Hematopoietic multipotent progenitor cell treated with erythropoietin and hydrocortisone succinate and interleukin-3 and kit ligand, for 4 days (in vitro differentiated cells): ENCODE measurements at places on chromosomes 2 and 18.

DNA sequence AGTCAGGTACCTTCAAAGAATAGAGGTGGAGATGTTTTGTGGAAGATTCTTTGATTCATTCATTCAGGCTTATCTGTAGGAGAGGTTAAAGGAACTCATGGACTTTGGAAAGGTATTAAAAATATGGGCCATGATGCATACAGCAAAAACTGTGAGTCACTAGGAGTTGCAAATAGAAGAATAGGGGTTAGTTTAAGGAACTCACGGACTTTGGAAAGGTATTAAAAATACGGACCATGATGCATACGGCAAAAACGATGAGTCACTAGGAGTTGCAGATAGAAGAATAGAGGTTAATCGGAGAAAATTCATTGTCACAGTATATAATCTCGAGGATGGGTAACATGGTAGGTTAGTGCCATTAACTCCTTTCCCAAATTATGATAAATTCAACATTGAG lies 41.2 kb downstream of the SLC9A2 start:
- no peak for DNase-seq

DNA sequence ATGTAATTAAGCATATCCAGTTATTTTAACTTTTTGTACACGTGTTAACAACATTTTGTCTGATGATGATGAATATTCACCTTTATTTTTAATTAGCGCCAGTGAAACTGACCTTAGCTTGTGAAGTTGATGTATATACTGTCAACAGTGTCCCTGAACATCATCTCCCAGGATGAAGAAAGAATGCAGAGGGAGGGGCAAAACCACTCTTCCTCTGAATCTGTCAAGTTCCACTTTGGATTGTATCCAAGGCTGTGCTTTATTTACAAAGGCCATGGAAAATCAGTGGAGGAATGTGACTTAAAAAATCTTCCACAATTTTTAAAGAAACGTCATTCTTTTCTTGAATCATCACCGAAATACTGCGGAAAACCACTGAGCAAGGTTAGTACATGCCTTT lies 4.5 kb upstream of the RMDN2 start:
- no peak for DNase-seq

DNA sequence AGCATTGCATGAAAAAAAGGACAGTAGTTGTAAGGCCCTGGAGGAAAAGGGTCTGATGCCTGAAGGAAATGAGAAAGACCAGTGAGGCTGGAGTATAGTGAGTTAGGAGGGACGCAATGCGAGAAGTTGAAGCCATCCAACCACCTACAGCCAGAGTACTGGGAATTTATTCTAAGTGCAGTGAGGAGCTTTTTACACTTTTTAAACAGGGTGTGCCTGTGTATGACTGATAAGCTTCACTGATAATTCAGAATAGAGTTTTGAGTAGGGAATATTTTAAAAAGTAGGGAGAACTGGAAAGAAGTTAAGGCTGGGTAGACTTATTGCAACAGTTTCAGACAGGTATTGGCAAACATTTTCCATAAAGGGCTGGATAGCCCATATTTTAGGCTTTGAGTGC lies 35.9 kb upstream of the CCDC85A start:
- DNase-seq = no peak

DNA sequence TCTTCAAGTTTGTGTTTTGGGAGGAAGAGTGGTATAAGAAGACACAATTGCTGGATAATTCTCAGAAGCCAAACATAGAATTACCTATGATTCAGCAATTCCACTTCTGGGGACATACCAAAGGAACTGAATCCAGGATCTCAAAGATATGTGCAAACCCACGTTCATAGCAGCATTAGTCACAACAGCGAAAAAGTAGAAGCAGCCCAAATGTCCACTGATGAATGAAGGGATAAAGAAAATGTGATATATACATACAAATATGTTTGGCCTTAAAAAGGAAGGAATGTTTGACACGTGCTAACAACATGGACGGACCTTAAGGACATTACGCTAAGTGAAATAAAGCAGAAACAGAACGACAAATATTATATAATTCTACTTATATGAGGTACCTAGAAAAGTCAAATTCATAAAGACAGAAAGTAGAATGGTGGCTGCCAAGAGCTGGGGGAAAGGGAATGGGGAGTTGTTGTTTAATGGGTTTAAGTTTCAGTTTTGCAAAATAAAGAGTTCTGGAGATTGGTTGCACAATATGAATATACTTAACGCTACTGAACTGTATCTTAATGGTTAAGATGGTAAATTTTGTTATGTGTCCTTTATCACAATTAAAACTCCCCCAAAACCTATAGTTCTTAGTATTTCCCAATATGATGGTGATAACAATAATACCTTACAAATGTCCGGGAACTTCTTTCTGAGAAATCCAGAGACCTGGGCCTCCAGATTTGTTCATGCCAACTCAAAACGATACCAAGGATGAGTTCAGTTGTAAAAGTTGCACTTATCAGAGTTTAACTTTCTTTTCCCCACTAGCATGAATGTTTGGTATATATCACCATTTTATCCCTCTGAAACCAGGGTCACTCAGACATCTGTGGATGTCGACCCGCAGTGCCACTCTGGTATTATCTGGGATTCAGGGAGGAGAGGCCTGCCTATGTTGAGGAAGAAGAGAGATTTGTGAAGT lies 33.7 kb upstream of the WIPF1 start:
- no peak for DNase-seq

GRCh38 chr2:10079266-10079869 lies 843 bp downstream of the CYS1 start:
- no peak for DNase-seq

- DNase-seq = peak; percentile 57
Measured at GRCh38 chr18:45103319-45104048, 422.8 kb downstream of the SETBP1 start.
